ENCODE measurements at places on chromosomes 16 and 17.

GRCh38 chr16:55542459-55543082 lies 23.9 kb upstream of the CAPNS2 start:
- DNase-seq, result no peak

- no peak for DNase-seq
Observed at GRCh38 chr16:77788181-77789084, at the start of gene VAT1L. Gene VAT1L (plus strand): TSS chr16:77788564. CDS start chr16:77788683, 119 bp downstream.

DNA sequence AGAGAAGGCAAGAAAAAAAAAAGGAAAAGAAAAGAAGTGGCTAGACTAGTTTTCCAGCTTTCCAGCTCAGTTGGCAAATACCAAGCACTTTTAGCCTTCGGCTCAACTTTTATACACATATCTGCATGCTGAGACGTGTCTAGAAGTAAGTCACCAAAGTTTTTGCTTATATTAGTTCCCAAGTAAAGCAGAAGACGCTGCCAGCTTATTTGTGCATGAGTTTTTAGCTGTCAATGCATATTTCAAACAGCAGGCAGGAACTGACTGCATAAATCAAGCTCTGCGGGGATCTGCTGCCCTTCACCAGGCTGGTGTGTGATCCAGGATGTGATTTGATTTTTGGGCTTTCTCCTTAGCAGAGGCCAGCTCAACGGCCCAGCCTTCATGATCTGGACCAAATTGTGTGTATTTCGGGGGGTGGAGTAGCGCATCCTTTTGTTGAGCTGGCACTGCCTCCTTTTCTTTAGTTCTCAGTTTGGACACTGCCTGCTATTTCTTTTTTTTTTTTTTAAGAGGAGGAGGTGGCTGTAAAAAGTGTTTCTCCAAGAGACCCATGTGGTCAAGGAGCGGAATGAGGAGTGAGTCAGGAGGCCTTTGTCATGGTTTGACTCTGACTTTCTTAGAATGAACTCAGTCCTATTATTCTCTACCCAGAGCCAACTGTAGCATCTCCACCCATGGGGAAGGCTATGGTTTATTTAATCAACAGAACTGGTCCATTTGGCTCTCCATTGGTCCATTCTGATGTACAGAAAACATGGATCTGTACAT lies 162.6 kb upstream of the XYLT1 start:
- no peak for DNase-seq

DNA sequence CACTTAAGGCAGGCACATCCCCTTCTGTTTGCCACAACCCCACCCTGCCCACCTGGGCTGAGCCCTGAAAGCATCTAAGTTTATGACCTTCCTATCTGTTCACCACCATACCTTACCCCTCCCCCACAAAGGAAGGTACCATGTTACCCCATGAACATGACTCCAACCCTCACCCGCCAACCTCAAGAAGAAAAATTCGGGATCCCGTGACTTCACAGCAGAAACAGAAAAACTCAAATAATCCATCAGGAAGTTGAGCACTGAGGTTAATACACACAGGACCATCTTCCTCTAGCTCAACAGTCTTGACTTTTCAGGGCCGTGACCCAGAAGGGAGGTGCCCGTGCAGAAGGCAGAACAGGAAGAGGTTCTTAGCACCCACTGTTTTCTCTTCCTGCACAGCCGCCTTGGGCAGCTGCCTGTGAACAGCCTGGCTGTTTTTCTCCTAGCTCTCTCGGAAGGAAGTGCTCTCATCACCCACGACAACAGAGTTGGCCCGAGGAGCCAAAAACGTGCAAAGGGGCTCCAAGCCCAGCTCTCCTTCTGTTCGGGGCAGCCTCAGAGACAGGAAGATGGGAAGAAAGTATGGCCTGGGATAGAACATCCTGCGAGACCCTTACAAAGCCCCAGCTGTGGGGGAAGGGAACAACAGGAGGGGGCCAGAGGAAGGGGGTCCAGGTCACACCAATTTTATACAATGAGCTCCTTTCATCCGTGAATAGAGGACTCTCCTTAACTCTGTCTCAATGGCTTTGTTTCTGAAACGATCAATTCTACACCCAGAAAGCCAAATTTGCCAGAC lies 101.1 kb downstream of the XYLT1 start:
- DNase-seq, result peak; percentile 38

GRCh38 chr17:41919840-41920579 lies 1.3 kb upstream of the ACLY start:
- no peak for DNase-seq

DNA sequence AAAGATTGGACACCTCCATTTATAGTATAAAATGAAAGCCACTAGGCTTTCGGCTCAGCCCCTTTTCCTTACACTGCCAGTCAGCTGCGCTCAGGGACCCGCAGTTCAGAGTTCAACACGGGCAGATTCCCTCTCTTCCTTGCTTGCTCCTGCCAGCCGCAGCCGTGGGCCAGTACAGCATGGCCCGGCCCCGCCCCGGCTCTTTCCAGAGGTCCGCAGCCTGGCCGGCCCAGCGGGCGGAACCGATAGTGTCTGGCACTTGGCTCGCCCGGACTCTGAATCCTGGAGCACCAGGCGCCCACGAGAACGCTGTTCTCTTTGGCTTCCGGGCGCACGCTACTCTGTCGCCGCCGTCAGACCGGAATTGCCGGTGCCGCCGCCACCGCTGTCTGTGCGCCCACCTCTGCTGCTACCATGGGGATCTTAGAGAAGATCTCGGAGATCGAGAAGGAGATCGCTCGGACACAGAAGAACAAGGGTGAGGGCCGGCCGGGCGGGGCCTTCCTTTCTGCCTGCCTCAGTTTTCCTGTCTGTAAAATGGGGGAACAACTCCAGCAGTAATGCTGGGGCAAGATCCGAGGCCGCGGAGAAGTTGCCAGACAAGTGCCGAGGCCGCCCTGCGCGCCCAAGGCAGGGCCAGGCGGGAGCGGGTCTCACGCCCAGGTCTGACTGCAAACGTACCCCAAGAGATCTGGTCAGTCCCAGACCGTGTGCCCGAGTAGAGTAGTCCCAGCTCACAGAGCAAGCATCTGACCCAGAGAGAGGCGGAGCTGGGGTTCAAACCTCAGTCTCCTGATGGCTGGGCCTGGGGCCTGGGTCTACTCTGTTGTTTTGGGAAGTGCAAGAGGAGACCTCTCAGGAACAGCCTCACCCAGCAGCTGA lies at the start of gene DRG2:
DRG2 (plus strand) TSS at position 339 of the 882 bp plus-strand sequence; CDS start at position 415, 76 bp downstream.
- DNase-seq, result peak; percentile 95

DNA sequence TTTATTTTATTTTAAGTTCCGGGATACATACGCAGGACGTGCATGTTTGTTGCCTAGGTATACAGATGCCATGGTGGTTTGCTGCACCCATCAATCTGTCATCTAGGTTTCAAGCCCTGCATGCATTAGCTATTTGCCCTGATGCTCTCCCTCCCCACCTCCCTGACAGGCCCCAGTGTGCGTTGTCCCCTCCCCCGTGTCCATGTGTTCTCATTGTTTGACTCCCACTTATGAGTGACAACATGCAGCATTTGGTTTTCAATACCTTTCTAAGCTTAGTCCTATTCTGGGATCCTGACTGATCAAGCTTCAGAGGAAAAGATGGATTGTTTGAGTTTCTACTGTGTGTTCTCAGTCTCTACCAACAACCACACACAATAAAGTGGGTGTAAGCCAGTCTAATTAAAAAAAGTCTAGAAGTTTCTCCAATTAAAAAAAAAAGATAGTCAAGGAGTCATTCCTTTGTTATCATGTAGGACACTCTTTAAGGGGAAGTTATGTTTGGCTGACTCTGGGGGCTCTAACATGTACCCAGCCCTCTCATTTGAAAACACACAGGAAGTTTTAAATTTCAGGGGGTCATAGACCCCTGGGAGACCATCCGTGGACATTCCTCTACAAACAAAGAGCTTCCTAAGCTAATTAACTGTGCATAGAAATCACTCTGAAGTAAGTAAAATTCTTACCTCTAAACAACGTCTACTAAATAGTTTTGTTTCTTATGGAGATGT lies 66.3 kb upstream of the ADAMTS18 start:
- DNase-seq, result no peak

DNA sequence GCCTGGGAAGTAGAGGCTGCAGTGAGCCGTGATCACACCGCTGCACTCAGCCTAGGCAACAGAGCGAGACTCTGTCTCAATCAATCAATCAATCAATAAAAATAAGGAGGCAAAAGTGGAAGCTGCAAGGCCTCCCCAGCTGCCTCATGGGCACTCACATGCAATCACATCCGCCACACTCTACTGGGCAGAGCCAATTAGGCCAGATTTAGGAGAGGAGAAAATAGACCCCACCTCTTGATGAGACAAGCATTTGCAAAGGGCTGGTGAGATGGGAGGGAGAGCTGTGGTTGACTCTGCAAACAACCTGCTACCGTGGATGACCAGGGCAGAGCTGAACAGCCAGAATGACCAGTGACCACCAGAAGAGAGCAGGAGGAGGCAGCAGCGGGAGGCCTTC lies 14.7 kb upstream of the GSG1L start:
- DNase-seq, result no peak

DNA sequence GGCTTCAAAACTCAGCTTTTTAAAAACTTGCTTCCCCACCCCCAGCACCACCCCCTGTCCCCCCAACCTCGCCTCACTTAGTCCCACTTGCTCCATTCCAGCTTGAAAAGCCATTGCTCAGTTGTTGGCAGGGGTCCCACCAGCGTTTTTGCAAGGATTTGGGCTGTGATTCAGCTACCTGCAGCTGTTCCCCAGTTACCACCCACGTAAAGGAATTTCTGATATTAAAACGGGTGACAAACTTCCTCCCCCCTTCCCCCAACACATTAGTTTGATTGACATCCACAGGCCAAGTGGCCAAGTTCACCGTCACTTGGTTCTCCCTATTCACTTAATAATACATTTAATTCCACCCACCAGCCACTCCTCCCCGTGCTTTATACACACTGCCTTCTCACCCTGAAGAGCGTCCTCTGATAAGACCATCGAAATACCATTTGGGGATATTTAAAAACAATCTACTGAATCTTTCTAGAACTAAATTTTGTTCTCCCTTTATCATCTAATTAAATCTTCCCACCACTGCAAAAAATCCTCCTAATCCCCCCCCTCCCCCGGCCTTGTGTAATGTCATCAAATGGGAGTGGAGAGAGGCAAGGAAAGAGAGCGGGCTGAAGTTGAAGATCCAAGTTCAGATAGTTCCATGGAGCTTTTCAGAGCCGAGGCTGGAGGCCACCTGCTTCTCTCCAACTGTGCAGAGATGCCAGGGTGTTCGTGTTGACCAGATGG lies 55.1 kb downstream of the SOX9 start:
- no peak for DNase-seq

GRCh38 chr17:29115961-29116803 lies 64.0 kb downstream of the MYO18A start:
- DNase-seq, result no peak

DNA sequence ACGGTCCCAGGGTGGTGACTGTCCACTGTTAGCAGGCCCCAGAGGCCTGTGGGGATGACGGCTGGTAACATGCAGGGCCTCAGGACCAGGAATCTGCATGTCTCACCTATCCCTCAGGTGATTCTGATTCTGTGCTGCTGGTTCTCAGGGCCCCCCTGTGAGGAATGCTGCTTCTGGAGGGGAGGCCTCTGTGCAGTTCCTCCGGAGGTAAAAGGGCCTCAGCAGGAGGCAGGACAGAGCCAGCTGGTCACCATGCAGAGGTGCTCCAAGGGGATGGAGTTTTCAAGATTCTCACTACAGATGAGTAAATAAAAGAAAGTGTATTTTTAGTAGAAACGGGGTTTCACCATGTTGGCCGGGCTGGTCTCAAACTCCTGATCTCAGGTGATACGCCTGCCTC lies 33.8 kb downstream of the CLEC16A start:
- DNase-seq, result no peak

DNA sequence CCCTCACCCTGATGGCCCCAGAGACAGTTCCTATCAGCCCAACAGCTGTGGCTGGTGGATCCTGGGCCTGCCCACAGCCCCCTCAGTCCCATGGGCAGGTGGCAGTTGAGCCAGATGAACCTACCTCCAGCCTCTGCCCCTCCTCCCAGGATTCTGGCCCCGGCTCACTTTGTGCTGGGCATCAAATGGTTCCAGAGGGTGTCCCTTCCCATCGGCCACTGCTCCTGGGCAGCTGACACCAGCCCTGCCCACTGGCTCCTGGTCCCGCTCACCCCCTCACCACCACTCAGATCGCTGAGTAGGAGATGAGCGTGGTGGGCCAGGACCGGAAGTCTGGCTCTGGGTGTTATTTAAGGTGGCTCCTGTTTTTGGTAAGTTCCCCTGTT lies 2.0 kb downstream of the TTYH2 start:
- DNase-seq, result no peak

GRCh38 chr17:80881306-80881705 lies 110.3 kb upstream of the CHMP6 start:
- DNase-seq, result no peak

GRCh38 chr16:13507530-13507929 lies 412.4 kb upstream of the ERCC4 start:
- no peak for DNase-seq

DNA sequence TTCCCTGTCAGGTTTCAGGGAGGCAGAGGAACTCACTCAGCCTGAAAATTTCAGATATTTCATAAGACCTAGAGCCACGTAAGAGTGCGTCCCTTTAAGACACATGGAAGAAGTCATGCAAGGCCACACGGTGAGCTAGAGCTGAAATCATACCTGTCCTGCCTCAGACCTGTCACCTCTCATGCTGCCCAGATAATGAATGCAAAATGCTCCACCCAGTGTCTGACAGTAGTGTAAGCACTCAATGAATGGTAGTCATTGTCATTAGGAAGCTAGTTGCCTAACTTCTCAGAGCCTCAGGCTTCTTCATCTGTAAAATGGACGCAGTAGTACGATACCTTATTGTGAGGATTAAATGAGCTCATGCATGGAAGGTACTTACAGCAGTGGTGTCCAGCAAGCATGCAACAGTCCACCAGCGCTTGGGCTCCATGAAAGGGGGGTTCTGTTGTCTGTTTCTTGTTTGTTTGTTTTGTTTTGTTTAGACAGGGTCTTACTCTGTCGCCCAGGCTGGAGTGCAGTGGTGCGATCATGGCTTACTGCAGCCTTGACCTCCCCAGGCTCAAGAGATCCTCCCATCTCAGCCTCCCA lies 60.7 kb downstream of the WSB1 start:
- no peak for DNase-seq

DNA sequence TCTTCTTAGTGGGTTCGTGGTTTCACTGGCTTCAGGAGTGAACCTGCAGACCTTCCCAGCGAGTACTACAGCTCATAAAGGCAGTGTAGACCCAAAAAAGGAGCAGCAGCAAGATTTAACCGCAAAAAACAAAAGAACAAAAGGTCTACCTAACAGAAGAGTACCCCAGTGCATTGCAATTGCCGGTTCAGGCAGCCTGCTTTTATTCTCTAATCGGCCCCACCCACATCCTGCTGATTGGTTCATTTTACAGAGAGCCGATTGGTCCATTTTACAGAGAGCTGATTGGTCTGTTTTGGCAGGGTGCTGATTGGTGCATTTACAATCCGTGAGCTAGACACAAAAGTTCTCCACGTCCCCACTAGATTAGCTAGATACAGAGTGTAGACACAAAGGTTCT lies 2.0 kb upstream of the ARRB2 start:
- no peak for DNase-seq
